ENCODE measurements at places on chromosomes 2 and 18.
A peak's percentile ranks its signal among the peaks of the same experiment; 100 is the strongest.

DNA sequence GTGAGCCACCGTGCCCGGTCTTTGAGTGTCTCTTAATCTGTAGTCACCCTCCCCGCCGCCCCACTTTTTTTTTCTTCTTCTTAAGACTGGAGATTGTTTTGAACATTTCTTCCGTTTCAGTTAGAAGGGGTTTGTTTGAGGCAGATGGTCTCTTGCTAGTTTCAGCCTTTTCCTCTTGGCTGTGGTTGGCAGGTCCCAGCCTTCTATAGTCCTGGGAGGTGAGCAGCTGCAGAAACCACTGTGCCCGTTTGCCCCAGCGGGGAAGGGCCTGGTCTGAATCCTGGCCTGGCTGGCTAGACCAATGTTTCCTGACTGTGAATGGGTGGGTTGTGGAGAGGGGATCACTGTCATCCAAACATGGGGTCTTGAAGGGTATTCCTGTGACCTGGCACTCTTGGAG, 30.1 kb upstream of the MCFD2 start:
- H3K4me1 ChIP-seq, result peaks cover 37% of the 10 kb centered on the region
- no peaks in the 10 kb centered on the region for H3K36me3 ChIP-seq
- no peak for DNase-seq

DNA sequence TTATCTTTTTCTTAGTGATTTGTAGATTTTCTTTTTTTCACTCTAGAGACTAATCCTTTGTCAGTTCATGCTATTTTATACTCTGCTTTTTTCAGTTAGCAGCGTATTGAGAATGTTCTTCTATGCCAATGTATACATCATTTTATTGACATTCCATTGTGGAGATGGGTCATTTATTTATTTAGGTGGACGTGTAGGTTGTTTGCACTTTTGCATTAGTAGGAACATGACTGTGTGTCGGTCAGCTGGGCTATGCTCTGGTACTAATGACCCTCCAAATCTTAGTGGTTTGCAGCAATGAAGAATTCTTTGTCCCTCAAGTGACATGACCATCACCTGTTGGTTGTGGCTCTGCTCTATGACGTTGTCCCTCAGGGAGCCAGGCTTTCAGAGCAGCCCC, 33.6 kb downstream of the HPCAL1 start:
- no peak overlapping the region for H3K27ac ChIP-seq
- H3K27me3 ChIP-seq, result no peaks in the 10 kb centered on the region
- DNase-seq, result no peak
- peaks cover 58% of the 10 kb centered on the region for H3K4me1 ChIP-seq
- peaks cover 4% of the 10 kb centered on the region for H3K36me3 ChIP-seq

GRCh38 chr2:120866483-120867140, 130.9 kb downstream of the GLI2 start:
- no peaks in the 10 kb centered on the region for H3K4me1 ChIP-seq
- no peaks in the 10 kb centered on the region for H3K36me3 ChIP-seq
- H3K27ac ChIP-seq, result no peak overlapping the region
- no peak overlapping the region for H3K4me3 ChIP-seq
- H3K27me3 ChIP-seq, result no peaks in the 10 kb centered on the region

GRCh38 chr18:23200756-23201155, 65.5 kb downstream of the CABLES1 start:
- no peak for DNase-seq
- H3K27ac ChIP-seq, result no peak overlapping the region
- no peak overlapping the region for H3K4me3 ChIP-seq
- H3K4me1 ChIP-seq, result no peaks in the 10 kb centered on the region
- H3K36me3 ChIP-seq, result no peaks in the 10 kb centered on the region

GRCh38 chr2:136210455-136210805, 92.5 kb upstream of the CXCR4 start:
- no peak for DNase-seq
- no peak overlapping the region for H3K4me3 ChIP-seq
- peaks cover 33% of the 10 kb centered on the region for H3K4me1 ChIP-seq
- H3K27me3 ChIP-seq, result no peaks in the 10 kb centered on the region

DNA sequence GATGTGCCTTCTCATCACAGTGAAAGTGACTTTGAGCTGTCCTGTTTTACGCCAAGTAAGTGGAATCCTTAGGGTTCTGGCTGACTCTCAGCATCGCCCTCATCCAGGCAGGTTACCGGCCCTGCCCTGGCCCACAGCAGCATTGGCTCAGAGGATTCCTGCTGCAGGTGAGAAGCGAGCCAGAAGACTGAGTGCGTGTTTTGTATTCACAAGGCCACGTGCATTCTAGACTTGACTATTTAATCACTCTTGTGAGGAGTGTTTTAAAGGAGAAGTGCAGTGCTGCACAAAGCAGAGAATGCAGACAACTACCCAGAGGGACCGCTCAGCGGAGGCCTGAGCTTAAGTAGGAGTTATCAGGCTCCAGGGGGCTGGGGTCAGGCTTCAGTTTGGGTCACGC, 48.3 kb downstream of the LAMA3 start:
- no peak for DNase-seq
- H3K27ac ChIP-seq, result no peak overlapping the region
- no peaks in the 10 kb centered on the region for H3K36me3 ChIP-seq
- H3K4me1 ChIP-seq, result peaks cover 23% of the 10 kb centered on the region

GRCh38 chr2:46774499-46775228, 140.9 kb downstream of the MCFD2 start:
- H3K27ac ChIP-seq, result no peak overlapping the region
- no peak for DNase-seq
- H3K4me1 ChIP-seq, result no peaks in the 10 kb centered on the region
- no peak overlapping the region for H3K4me3 ChIP-seq

DNA sequence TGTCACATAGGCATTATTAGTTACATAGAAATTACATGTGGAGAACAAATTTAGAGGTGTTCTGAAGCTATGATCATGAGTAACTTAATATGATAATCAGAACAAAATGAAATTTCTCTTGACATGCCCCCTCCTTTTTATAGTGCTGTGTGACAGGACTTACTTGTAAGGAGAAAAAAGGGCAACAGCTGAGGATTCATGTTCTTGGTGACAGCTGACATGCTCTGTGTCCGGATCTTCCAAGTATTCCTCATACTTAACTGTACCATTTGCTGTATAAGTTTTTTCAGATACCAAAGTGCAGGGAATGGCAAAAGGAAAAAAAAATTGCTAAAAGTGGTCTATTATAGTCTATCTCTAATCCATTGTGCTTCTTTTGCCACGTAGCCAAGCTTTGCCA, 3.5 kb upstream of the MYL1 start:
- H3K27me3 ChIP-seq, result no peaks in the 10 kb centered on the region
- no peak for DNase-seq
- no peaks in the 10 kb centered on the region for H3K4me1 ChIP-seq
- H3K36me3 ChIP-seq, result no peaks in the 10 kb centered on the region

DNA sequence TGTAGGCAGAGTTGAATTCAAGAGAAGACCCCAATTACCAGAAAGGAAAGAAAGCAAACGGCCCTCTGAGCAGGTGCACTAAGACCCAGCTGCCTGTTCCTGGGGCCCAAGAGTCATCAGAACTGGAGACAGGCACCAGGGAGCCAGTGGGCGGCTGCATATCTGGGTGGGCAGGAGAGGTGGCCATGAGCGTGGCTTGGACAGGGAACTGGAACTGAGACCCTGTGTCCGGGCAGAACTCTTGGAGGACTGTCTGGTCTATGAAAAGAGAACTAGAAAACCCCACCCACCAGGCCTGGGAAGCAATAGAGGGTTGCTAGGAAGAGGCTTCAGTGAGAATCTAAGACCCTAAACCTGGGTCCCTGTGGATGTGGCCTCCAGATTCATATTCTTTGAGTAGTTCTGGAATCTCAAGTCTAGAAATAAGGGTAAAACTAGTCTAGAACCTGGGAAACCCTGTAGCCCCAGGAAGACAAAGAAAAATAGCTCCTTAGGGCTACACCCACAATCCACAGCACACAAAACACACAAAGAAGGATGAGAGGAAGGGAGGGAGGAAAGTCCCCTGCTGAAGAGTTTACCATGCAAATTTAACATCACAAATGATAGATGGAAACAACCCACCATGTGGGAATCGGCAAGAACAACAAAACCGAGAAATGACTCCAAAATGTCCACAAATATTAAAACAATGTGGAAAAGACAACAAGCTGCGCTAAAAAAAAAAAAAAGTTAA, 147.0 kb downstream of the HDAC4 start:
- H3K36me3 ChIP-seq, result no peaks in the 10 kb centered on the region
- H3K4me3 ChIP-seq, result no peak overlapping the region
- no peak for DNase-seq
- H3K27ac ChIP-seq, result no peak overlapping the region

GRCh38 chr2:57407772-57408201, 638.8 kb upstream of the VRK2 start:
- no peaks in the 10 kb centered on the region for H3K4me1 ChIP-seq
- H3K4me3 ChIP-seq, result no peak overlapping the region
- no peak overlapping the region for H3K27ac ChIP-seq
- no peak for DNase-seq

DNA sequence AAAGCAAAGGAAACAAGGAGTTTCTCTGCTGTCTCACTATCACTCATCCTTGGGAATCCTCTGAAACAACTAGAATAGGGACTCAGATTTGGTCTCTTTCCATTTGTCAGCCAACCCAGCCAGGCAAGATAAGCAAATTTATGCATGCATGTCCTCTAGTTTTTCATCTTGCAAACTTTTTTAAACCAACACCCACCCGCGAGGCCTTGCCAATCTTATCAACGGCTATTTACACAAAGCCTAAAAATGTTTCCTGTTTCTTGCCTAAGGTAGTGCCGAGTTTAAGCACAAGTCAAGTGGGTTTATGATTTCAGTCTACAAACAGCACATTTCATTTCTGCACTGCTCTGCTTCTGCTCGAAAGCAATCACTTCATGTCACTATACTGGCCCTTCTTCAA, 240.9 kb downstream of the STK39 start:
- no peak overlapping the region for H3K4me3 ChIP-seq
- no peaks in the 10 kb centered on the region for H3K36me3 ChIP-seq
- no peak for DNase-seq
- no peaks in the 10 kb centered on the region for H3K4me1 ChIP-seq
- no peak overlapping the region for H3K27ac ChIP-seq

GRCh38 chr2:48249025-48249424, 280.9 kb upstream of the STON1 start:
- H3K4me3 ChIP-seq, result no peak overlapping the region
- no peaks in the 10 kb centered on the region for H3K4me1 ChIP-seq
- no peaks in the 10 kb centered on the region for H3K36me3 ChIP-seq
- H3K27ac ChIP-seq, result no peak overlapping the region
- no peak for DNase-seq
- no peaks in the 10 kb centered on the region for H3K27me3 ChIP-seq

- H3K4me1 ChIP-seq, result no peaks in the 10 kb centered on the region
- no peaks in the 10 kb centered on the region for H3K27me3 ChIP-seq
- no peak overlapping the region for H3K4me3 ChIP-seq
- H3K36me3 ChIP-seq, result no peaks in the 10 kb centered on the region
These were observed 22.1 kb upstream of the IGFBP5 start for GRCh38 chr2:216717491-216717901.

GRCh38 chr2:59604123-59604522, 949.3 kb downstream of the BCL11A start:
- H3K27ac ChIP-seq, result no peak overlapping the region
- H3K36me3 ChIP-seq, result no peaks in the 10 kb centered on the region
- H3K4me1 ChIP-seq, result no peaks in the 10 kb centered on the region
- DNase-seq, result no peak
- H3K27me3 ChIP-seq, result no peaks in the 10 kb centered on the region

- peaks cover 58% of the 10 kb centered on the region for H3K4me1 ChIP-seq
- peak overlapping the region; percentile 82 for H3K4me3 ChIP-seq
- H3K36me3 ChIP-seq, result no peaks in the 10 kb centered on the region
These were observed 467 bp downstream of the PUM2 start for GRCh38 chr2:20350041-20350712.

DNA sequence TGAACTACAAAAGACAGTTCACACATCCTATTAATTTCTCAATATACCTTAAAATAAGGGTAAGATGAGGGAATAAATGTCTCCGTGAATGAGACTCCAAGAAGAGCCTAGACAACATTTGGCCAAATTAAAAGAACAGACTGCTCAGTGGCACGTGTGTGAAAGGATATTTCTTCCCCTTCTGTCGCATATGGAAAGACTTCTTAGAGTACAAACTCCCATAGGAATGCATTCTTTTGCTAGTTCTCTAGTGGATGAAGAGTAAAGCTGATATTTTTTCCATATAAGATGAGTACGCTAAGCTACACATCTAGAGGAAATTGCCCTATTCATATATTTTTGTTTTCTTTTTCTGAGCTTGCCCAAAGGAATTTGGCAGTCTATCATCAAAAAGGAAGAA, 710.0 kb upstream of the ID2 start:
- H3K27ac ChIP-seq, result no peak overlapping the region
- no peak for DNase-seq
- no peak overlapping the region for H3K4me3 ChIP-seq
- H3K4me1 ChIP-seq, result no peaks in the 10 kb centered on the region
